ENCODE measurements at places on chromosomes 3 and 15. TPM values are rescaled to one million over a fixed set of nuclear protein-coding genes. Genes with fewer than 3 reads are reported as not detected.
A peak's percentile ranks its signal among the peaks of the same experiment; 100 is the strongest.

Gene GNAT1
- polyA plus RNA-seq: not detected

DNA sequence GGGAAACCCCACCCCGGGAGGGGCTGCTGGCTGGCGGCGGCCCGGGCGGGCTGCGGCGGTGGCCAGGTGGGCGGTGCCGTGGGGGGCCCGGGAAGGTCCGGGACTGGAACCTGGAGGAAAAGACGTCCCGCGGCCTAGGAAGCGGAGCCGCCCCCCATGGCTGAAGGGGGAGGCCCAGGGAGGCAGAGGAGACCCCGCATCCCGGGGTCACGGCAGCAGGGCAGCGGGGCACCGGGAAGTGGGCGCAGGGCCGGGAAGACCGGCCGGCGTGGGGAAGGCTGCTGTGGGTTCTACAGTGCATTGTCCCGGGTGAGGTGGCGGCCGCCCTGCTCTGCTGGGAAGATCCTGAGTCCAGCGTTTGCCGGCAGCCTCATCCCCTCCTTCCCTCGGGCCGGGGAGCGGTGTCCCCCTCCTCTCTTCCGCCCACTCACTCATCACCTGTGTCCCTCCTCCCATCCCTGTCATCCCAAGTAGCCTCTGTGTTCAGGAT is 525 bp upstream of the FSTL1 start:
- peak; percentile 76 for DNase-seq

GRCh38 chr15:91624353-91624968 is 229.0 kb upstream of the SLCO3A1 start:
- DNase-seq: no peak

Gene SLC2A2
- not detected for polyA plus RNA-seq

Gene CYP8B1
- polyA plus RNA-seq: not detected

Measured in sigmoid colon (tissue), 7 donors.